Smooth muscle cell of the umbilical artery (primary cell): ENCODE measurements at places on chromosomes 7 and 10. TPM values are rescaled to one million over a fixed set of nuclear protein-coding genes. Genes with fewer than 3 reads are reported as not detected.

The PILRA gene
- total RNA-seq = 0.89 TPM in 1 of 2 replicates, not detected in the other

The SYT15 gene
- 0.05 and 0.59 TPM in 2 replicates for total RNA-seq

The SPAM1 gene
- not detected in 2 replicates for total RNA-seq

The SFRP5 gene
- not detected in 2 replicates for total RNA-seq

The PSD gene
- total RNA-seq = 2.4 and 12.2 TPM in 2 replicates

The CUBN gene
- total RNA-seq = 0.89 and 4.8 TPM in 2 replicates

The PLEKHS1 gene
- total RNA-seq = not detected in 2 replicates

The MYL10 gene
- not detected in 2 replicates for total RNA-seq

The HOGA1 gene
- total RNA-seq = under 0.01 and 0.32 TPM in 2 replicates

The PNLIPRP3 gene
- not detected in 2 replicates for total RNA-seq

The RBP3 gene
- under 0.01 TPM in 1 of 2 replicates, not detected in the other for total RNA-seq

The NUTM2A gene
- total RNA-seq = 0.30 and 0.37 TPM in 2 replicates

The FOXI2 gene
- not detected in 2 replicates for total RNA-seq

The ANKRD61 gene
- total RNA-seq = 0.23 TPM in 1 of 2 replicates, not detected in the other

The CABCOCO1 gene
- 0.18 TPM in 1 of 2 replicates, not detected in the other for total RNA-seq

The PPP1R3C gene
- 84.9 and 362 TPM in 2 replicates for total RNA-seq

The C7orf33 gene
- not detected in 2 replicates for total RNA-seq
